ENCODE measurements at places on chromosomes 12 and 14.

GRCh38 chr12:40646911-40647310 is 45.3 kb upstream of the CNTN1 start:
- no peak for DNase-seq

GRCh38 chr12:31015215-31015614 is 58.4 kb upstream of the DDX11 start:
- DNase-seq, result no peak

- no peak for DNase-seq
Measured at GRCh38 chr14:69531135-69531534, 43.5 kb downstream of the CCDC177 start.

GRCh38 chr14:83918546-83918945 is 1611.4 kb upstream of the FLRT2 start:
- DNase-seq, result no peak

GRCh38 chr12:101925361-101925760 is 48.0 kb downstream of the DRAM1 start:
- DNase-seq, result no peak

- DNase-seq, result no peak
Measured at GRCh38 chr12:113292091-113292490, 42.8 kb downstream of the SLC8B1 start.

- DNase-seq, result no peak
Measured at GRCh38 chr14:103693515-103693914, 21.7 kb downstream of the XRCC3 start.

DNA sequence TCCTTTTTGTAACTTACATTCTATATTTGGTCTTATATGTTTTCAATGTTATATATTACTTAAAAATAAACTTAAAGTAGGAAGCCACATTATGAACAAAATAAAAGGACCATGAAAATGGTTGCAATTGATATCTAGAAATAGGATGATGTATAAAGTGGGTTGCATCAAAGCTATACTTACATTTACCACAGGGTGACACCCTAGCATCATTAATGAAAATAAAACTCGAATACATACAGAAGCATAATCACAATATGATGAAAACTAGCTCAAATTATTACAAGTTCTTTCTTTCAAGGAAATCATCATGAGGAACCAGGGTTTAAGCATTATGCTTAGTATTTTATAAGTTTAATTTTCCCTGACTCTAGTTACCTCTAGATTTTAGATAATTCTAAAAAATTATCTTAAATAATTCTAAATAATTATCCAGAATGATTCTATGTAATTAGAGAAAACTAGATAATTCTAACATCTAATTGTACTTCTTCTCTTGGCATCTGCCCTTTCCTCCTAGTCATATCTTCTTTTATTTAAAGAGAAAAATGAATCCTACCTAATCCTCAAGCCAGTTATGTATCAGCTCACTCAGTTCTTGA is 31.2 kb downstream of the TAS2R7 start:
- no peak for DNase-seq

DNA sequence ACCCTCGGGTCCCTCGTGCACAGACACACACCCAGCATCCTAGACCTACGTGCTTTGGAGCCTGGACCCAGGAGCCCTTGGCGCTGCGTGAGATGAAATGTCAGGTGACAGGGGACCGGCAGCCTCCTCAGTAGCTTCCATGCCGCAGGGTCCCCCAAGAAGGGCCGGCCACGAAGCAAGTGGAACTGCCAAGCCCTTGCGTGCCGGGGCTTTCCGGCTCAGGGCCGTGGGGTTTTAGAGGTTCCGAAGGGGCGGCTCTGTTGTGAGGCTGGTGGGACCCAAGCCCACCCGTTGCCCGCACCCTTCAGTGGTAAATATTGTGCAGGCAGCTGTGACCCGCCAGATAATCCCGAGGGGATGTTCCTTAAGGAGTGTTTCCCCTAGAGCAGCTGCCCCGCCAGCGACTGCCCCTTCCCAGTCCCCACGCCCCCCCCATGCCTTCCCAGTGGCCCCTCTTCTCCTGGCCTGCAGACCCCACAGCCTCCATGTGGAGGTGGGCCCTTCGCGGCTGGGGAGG is 133.7 kb downstream of the ADGRD1 start:
- DNase-seq, result no peak

- no peak for DNase-seq
Measured at GRCh38 chr12:1917172-1918070, 1.0 kb downstream of the CACNA2D4 start.

DNA sequence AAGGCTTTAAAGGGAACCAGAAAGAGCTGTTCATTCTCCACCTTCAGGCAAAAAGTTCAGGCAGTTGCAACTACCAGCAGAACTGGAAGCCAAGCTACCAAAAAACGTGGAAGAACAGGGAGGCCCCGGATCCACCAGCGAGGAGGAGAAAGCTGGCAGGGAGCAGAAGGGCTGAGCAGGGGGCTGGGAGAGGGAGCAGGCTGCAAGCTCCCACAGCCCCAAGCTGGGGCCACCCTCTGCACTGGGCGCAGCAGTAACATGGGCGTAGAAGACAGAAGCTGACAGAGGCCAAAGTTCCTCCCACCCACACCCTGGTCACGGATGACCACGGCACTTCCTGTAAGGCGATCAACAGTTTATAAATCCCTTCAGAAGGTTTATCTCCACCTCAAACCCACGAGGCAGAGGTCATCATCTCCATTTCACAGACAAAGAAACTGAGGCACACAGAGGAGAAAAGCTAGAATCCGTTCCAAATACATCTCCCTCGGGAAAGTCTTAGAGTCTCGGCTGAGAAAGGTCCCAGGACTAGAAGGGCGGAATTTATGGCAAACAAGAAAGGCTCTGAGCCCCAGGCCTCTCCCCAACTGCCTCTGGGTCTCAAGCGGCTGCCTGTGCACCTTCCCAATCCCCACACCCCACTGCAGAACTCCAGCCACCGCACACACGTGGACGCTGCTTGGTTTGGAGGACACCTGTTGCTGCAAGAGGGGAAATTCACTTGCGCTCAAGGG is 1.8 kb downstream of the CCDC85C start:
- no peak for DNase-seq

DNA sequence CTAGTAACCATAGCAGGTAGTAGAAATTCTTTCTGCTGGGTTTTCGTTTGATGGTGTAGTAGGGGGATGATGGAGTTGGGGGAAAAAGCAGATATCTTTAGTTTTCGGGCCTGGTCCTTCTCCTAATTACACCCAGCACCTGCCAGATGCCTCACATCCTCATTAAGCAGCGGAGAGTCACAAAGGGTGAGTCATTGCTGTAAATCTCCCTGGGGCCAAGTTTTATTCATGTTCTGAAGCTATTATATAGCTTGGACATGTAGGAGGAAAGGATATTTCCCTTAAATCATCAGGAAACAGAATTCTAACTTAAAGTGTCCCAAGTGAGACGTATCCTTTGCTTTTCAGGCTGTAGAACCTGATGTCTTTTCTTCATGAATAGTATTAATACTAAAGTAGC is 4.9 kb upstream of the NECAP1 start:
- no peak for DNase-seq

Measured in cortex of kidney (tissue), 1 donor.